NCI-H1930 (cell line): ENCODE measurements at places on chromosomes 11 and 22.

- DNase-seq: no peak
Observed at GRCh38 chr22:39437791-39438704, 18.8 kb upstream of the MGAT3 start.

GRCh38 chr22:49521787-49522224 lies 305.9 kb downstream of the BRD1 start:
- DNase-seq: no peak

GRCh38 chr11:23283666-23284065 lies 423.4 kb upstream of the CCDC179 start:
- DNase-seq: no peak

DNA sequence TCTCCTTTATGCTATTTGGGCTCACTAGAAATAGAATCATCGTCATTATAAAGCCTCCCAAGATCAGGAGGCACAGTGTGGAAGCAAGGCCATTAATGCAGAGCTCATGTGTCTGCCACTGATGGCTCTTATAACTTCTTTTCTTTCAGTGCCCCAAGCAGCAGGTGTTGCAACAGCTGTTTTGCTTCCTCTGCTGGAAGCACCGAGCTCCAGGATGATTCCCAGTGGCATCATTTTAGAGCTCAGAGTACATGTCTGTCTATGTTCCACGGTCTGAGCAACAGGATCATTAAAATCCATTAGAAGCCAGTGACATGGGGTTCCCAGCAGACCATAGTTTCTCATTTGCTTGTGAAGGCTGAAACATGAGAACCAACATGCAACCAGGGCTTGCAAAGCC lies 803.0 kb upstream of the FAT3 start:
- DNase-seq: no peak

GRCh38 chr11:8342821-8343681 lies 79.4 kb upstream of the LMO1 start:
- no peak for DNase-seq

GRCh38 chr22:32533265-32534111 lies 58.9 kb downstream of the FBXO7 start:
- DNase-seq: no peak

DNA sequence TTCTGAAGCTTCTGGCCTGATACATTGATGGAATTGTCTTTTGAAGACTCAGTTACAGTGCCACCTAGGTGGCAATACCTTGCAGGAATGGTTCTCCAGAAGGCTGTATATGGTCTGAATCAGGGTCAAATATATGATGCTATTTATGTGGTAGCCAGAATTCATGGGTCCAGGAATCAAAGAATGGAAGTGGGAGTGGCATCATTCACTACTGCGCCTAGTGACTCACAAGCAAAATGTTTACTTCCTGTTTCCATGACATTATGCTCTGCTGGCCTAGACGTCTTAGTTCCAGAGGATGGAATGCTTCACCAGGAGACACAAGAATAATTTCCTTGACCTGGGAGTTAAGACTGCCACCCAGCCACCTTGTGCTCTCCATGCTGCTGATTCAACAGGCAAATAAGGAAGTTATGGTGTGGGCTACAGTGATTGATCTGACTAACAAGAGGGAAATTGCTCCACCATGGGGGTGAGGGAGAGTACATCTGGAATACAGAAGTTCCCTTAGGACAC lies 491.8 kb downstream of the ETS1 start:
- DNase-seq: no peak

DNA sequence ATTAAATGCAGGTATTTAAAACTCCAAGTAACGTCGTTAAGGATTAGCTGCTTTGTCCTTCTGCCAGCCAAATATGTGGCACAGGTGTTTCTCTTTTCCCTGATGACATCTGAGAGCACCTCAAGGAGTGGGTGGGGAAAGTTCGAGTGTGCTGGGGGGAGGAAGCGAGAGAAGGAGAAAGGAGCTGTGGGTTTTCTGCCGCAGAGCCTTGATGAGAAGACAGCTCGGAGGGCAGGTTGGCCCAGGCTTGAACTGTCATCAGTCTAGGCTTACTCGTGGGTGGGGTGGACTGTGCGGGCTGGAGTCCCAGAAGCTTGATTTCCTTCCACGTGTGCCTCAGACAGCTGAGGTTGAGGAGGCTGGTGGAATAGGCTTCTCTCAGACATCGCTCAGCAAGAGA lies 15.2 kb upstream of the SORL1-AS1 start:
- DNase-seq: no peak

- DNase-seq: no peak
Observed at GRCh38 chr11:86615487-86615886, 56.9 kb downstream of the ME3 start.

DNA sequence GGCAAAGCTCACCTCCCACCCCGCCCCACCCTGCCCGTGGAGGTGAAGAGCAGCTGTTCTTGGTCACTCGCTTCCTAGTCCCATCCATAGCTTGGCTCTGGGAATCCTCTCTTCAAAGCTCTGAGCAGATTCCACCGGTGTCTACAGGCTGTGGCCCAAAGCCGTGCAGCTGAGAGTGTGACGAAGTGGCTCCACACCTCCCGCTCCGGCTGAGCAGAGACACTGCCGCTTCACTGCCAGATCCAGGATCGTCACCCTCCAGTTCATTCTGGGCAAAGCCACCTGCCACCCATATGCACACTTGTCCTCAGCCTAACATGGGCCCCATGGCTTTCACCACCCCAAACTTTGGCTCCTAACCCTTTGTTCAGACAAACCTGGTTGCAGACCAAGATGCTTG lies 532.9 kb upstream of the B3GAT1 start:
- DNase-seq: no peak

DNA sequence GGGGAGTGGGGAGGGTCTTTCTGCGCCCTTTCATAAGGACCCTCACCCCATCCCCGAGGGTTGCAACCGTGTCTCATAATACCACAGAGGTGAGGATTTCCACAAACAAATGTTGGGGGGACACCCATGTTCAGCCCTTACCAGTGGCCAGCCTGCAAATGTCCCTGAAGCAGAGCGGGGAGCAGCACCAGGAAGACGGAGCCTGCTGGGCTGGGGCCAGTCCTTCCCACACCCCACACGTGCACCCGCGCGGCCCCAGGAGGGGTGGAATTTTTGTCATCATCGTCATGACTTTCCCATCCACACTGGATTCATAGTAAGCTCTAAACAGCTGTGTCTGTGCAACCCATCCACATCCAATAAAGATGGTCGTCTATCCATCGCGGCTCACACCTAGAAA lies 409.8 kb downstream of the BRD1 start:
- no peak for DNase-seq

DNA sequence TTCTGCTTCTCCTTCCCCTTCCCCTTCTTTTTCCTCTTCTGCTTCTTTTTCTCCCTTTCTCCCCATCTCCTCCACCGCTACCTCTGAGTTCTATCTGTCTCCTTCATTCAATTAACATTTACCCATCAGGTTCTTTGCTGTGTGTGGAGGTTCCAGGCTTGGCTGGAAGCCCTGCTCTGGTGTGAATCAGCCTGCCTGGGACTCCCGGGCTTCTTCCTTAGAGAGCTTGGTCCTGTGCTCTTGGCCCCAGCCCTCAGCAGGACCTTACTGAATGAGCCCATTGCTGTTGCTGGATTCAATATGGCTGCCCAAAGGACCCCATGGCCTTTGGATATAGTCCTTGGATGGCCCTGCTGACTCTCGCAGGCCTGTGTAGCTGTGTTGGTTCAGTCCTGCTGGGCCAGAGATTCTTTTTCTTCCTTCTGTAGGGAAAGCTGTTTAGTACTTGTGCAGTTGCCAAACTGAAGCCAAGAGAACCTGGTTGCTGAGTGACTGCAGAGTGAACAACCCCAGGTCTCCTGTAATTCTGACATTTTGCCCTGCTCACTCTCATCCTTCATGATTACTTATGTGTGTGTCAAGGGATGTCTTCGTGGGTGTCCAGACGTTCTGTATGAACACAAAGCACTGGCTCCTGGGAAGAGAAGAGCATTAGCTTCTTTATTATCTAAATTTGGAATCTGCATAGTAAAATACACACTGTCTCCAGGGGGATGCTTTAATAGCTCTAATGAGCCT lies 81.0 kb upstream of the ZBED5 start:
- no peak for DNase-seq

- DNase-seq: no peak
Observed at GRCh38 chr11:66100272-66101065, 30.4 kb downstream of the PACS1 start.

DNA sequence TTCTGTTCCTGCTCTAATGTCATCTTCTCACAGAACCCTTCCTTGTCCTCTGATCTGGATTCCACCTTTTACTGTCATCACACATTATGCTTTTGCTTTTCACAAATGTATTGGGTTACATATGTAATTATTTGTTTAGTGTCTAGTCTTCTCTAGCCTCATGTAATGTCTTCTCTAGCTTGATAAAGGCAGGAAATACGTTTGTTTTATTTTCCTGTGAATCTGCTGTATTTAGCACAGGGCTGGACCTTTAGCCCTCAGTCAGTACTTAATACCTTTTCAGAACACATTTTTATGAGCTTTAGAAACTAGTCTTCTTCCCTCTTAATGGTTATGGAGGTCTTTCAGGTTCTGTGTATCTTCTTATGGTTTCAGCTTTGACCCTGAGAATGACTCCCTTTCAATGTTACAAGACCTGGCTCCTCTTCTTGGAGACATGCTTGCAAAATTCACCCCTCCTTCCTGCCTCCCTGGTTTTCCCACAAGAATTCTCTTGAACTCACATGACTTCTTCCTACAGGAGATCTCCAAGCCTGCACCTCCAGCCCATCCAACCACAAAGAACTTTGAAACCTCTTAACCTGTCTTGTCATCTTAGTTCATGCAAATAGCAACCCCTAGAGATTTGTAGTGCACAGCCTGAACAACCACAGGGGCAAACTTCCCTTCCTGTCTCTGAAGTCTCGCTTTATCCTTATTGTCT lies 132.7 kb upstream of the DDI1 start:
- no peak for DNase-seq

- no peak for DNase-seq
Observed at GRCh38 chr11:29336727-29337575, 679.9 kb downstream of the KCNA4 start.

DNA sequence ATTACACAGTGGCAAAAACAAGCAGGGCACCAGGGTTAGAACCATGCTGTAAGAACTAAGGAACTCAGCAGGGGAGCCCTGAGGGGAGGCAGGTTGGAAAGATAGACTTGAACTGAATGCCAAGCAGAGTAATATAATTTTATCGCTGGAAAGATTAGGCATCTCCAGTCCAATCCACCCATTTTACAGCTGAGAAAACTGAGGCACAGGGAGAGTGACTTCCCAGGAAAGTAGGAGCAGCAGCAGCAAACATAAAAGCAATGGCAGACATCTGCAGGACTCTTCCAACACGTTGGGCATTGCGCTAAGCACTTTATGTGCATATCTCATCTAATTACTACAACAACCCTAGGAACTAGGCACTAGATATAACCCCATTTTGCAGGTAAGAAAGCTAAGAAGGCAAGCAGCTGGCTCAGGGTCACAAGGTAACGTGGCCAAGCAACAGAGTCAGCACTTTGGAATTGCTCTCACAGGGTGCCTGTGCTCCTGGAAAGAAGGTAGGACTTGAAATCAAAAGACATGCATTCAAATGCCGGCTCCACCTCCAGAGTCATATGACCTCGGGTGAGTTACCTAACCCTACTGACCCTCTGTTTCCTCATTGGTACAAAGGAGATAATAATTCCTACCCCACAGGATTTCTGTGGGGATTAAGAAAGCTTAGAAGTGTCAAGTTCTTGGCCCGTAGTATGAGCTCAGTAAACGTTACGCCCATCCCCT lies 215.3 kb downstream of the BARX2 start:
- DNase-seq: no peak

DNA sequence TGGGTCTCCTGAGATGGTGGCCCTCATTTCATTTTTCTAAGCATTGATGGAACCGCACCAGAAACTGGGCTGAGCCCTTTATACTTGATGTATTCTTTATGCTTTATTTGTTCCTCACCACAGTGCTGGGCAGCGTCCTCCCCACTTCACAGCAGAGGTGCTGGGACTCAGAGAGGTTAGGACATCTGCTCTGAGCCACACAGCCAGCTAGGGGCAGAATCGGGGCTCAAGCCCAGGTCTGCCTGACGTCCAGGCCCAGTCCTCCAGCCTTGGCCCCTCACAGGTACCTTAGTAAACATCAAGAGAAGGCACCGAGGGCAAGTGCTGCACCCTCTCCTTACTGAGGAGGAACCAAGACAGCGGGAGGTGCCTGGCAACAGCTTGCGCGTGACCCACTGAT lies 20.2 kb upstream of the SHISAL1 start:
- DNase-seq: no peak

DNA sequence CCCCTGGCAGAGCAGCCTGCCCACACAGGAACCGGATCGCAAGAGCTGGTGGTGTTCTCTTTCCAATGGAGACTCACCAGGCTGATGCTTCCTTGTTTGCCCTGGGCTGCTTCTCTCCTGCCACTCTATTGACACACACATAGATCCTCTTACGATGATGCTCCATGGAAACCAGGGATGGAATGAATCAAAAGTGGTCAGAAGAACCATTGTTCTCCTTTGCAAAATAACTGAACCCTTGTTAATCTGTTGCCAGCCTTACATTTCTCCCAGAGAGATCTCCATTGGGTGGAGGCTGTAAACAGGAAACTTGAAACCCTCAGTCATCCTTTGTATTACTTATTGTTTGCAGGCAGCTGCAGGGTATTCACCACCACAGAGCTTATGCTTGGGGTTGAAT lies 24.6 kb upstream of the LDLRAD3 start:
- peak; percentile 75 for DNase-seq

GRCh38 chr11:74085542-74085892 lies 76.6 kb upstream of the UCP3 start:
- DNase-seq: no peak

DNA sequence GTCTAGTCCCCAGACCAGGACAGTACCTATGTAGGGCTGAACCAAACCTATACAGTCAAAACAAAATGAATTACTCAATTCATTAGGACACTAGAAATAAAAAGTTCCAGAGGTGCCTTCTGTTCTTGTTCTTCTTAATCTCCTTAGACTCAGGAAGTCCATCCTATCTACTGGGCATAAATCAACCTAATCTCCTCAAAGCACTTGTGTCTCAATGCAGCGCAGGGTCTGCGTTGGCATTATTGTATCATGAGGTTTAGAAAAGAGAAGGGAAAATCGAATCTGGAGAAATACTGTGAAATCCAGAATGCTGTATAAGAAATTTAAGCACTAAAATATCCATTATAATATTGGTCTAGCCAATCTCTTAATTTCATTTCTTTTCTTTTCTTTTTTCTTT lies 2.4 kb upstream of the OR10V1 start:
- no peak for DNase-seq

- DNase-seq: no peak
Observed at GRCh38 chr11:64759722-64760719, at the start of gene PYGM. Gene PYGM, minus strand, starts transcription at chr11:64759974. Its CDS starts 76 bp downstream, at chr11:64759898.

DNA sequence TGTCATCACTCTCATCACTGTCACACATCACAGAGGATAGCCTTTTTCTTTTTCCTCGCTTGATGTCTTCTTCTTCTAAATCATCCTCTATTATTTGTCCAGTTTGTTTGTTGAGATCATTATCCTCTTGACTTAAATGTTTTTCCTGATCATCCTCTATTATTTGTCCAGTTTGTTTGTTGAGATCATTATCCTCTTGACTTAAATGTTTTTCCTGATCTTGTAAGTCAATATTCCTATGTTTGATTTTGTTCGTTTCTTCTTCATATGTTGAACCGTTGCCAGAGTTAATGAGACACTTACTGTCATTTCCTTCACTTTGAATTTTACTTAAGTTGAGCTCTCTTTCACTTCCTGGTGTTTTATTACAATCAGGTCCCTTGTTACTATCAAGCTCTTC lies 5.6 kb downstream of the CCDC82 start:
- peak; percentile 4 for DNase-seq
